ENCODE measurements at places on chromosomes 3 and 15.

DNA sequence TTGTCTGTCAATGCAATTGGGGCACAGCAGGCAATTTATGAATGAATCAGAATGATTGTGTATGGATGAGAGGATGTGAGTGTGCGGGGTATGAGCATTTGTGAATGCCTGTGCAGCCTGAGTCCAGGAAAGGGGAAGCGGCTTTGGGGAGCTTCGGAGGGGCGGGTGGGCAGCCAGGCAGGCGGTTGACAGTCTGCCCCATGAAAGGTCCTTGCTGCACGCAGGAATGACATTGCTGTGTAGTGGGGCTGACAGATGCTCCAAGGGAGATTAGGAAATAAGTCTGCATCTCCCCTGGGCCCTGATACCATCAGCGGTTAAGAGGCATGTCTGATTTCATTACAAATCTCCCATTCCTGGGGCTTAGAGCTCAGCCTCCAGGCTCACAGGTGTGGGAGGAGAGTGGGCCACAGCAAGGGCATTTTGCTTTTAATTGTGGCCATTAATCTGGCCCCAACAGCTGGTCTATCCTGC is 26.4 kb upstream of the TSPAN3 start:
- no peak for DNase-seq

- DNase-seq, result no peak
Observed at GRCh38 chr15:81625896-81626295, 251.9 kb upstream of the TMC3 start.

DNA sequence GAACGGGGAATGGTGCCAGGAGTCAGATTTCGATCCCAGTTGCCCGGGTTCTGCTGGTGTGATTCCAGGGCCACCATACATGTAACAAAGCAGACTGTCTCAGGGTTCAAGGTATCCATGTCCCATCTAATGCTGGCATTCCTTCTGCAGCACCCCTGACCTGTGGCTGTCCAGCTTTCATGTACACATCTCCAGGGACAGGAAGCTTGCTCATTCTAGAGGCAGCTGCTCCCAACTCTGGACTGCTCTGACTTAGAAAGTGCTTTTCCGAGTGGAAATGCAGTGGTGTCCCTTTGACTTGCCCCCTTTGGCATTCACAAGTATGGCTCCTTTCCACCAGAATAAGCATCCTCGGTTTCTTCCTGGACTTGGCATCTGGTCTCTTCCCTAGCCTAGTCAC is 30.9 kb downstream of the PML start:
- DNase-seq, result no peak

- no peak for DNase-seq
Observed at GRCh38 chr15:40772014-40772413, 2.2 kb downstream of the C15orf62 start.

DNA sequence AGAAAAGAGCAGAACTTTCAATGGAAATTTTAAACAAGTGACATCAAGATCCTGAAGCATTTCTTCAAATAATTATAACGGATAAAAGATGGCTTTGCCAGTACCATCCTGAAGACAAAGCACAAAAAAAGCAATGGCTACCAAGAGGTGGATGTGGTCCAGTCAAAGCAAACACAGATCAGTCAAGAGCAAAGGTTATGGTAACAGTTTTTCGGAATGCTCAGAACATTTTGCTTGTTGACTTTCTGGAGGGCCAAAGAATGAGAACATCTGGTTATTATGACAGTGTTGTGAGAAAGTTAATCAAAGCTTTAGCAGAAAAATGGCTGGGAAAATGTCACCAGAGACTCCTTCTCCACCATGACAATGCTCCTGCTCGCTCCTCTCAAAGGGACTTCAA is 31.5 kb downstream of the FEM1B start:
- DNase-seq, result no peak

DNA sequence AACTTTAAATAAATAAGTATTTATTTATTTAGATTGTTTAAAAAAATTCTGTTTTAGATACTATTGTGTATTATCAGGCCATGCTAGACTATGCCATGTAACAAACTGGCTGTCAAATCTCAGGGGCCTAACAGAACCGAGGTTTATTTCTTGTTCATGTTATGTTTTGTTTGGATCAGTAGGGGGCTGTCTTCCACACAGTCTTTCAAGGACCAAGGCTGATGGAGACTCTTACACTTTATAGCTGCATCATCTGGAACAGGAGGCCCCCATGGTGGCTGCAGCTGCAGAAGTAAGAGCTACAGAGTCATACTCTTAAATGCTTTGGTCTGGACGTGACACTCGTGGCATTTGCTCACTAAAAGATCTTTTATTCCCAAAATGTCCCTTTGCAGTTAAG is 33.0 kb upstream of the ARL14 start:
- DNase-seq, result no peak

DNA sequence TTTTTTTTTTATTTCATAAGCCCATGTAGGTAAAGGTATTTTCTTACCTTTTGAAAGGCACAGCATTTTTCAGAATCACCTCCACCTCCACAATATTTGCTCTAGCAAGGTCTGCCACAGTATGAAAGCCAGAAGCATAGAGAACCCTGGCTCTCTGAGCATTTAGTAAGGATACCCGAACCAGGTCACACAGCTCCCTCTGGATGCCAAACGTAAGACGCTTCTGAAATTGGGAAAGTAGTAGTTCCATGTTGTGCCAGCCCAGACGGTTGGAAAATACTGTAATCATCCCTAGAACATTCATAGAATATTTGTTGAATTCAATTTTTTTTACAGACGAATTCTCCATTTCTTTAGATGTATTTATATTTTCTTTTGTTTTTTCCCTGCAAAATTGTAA is 52.4 kb downstream of the POLQ start:
- no peak for DNase-seq

- DNase-seq, result no peak
Observed at GRCh38 chr3:77065750-77066149, 25.9 kb downstream of the ROBO2 start.

DNA sequence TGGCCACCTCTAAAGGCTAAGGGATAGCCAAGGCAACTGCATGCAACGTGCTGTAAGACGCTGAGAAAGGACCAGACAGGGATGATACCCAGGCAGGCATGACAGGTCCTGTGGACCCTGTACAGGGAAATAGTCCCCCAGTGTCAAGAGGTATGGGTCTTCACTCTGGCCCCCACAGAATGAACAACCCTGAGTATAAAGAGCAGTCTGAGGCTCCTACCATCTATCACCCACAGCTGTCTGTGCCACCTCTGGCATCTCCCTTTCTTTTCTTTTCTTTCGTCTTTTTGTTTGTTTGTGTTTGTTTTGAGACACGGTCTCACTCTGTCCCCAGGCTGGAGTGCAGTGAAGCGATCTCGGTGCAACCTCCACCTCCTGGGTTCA is 18.7 kb downstream of the SLC25A20 start:
- no peak for DNase-seq

All from inflammatory macrophage (primary cell).